ENCODE measurements at places on chromosomes 2 and 18.

DNA sequence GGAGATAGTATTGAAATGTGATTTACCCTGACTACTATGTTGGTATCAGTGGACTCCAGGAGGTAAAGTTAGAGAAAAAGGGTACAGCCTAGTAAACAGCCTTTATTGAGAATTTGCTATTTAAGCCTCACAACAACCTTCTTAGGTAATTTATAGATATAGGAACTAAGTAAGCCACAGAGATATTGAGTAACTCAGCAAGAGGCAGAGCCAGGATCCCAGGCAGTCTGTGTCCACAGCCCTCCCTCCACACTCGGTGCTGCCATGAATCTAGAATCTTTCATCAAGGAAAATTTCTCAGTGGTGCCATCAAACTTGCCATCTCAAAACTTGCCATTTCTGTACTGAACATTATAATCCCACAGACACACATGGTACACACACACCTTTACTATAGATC lies 170.9 kb downstream of the CAPN13 start:
- DNase-seq = no peak

- no peak for DNase-seq
Observed at GRCh38 chr2:223889229-223889628, 51.8 kb upstream of the AP1S3 start.

DNA sequence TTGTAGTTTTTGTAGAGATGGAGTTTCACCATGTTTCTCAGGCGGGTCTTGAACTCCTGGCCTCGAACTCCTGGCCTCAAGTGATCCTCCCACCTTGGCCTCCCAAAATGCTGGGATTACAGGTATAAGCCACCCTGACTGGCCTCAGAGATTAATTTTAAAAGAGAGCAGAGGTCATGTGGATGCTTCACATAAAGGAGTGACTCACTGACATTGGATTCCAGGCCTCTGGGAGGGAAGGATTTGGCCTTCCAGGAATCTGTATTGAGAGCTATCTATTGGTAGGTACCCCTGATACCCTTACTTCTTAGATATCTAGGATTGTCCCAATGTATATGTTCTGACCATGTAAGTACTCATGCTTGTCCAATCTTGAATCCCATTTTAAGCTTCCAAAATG lies 138.4 kb downstream of the FAM161A start:
- no peak for DNase-seq

DNA sequence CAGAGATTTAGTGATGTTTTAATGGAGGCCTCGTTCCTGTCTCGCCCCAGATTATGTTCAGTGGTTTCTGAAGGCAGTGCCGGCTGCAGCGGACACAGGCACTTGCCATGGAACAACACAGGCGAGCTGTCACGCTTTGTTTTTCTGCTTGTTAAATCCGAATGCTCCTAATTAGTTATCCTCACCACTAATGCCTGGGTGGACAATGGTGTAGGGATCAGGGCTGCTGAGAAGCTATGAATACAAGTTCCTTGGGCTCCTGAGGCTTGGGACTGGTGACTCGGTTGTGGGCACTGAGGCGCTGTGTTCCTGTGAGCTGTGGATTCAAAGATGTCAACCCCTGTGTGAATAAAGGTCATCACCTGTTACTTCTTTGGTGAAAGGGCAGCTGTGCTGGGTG lies 123.5 kb downstream of the PLEKHM3 start:
- no peak for DNase-seq

GRCh38 chr18:34483198-34483597 lies 226.9 kb upstream of the DTNA start:
- DNase-seq = no peak

DNA sequence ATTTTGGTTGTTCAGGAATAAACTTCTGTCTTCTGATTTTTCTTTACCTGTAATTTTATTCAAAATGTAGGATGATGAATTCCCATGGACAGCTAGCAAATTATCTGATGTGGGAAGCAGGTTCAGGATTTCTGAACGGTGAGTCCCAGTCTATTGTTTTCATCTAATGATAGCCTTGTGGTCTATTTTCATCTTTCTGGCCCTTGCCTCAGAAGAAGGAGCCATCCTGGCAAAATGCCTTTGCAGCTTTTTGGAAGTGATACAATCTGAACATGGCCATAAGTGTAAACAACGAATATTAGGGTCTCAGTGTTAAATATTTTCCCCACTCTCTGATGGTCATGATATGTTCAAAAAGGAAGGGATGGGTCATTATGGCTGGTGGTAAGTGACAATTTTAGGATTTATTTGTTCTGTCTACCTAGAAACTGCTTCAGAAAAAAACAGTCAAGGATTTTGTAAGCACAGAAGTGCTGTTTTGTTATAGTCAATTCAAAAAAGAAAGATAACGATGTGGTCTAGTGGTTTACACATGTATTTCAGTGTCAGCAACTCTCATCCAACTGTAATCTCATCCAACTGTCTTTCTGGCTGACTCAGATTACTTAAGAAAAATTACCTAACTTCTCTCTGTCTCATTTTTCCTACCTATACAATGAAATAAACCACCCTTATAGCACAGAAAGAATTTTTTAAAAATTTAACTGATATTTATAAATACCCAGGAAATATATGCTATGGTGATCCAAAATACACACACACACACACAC lies 272.6 kb upstream of the ERBB4 start:
- DNase-seq = no peak

DNA sequence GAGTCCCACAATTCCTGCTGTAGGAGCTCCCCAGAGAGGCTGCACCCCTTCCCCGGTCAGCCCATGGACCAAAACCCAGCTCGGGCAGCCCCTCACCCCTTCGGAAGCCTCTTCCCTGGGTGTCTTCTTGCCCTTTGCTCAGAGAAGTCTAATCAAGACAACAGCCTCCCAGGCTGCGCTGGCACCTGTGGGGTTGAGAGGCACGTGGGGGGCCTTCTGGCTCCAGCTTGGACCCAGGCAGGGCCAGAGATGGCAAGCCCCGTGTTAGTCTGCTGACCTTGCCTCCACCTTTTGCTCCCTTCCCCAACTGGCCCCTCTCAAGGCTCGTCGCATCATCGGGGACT lies 10.4 kb downstream of the SLC4A3 start:
- no peak for DNase-seq

DNA sequence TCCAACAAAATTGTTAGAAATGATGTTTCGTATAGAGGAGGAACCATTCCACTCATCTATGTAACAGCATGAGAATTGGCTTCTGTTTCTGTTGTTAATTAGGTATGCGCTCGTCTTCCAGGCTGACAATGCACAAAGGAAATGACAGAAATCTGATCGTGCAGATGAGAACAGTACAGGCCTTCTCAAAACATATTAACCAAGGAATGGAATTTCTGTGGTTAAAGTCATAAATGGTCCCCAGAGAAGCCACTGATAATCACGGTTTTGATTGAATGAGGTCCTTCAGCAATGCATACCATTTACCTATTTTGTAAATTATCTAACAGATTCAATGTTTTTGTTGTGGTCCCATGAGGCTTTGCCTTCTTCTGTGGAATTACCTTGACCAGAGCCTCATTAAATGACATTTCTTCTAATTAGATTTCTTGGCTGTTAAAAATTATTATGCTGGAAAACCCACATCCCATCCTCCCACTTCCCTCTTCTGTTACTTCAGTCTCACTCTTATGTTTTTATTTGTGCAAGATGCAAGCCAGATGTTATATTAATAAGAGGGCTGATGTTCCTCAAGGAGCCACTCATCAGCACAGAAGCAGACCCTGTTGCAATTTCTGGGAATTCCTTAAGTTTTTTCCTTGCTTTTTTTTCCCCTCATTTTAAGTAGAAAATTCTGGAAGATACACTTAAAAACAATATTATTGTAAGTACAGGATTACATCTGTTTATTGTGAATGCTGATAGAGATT lies 395.8 kb downstream of the PID1 start:
- DNase-seq = no peak
